Activated CD4-positive, CD25-positive, alpha-beta regulatory T cell treated with anti-CD3 and anti-CD28 coated beads, Interleukin-2, amount 50 U/mL, for 16 hours (primary cell): ENCODE measurements at places on chromosomes 5 and 9.
A peak's percentile ranks its signal among the peaks of the same experiment; 100 is the strongest.

DNA sequence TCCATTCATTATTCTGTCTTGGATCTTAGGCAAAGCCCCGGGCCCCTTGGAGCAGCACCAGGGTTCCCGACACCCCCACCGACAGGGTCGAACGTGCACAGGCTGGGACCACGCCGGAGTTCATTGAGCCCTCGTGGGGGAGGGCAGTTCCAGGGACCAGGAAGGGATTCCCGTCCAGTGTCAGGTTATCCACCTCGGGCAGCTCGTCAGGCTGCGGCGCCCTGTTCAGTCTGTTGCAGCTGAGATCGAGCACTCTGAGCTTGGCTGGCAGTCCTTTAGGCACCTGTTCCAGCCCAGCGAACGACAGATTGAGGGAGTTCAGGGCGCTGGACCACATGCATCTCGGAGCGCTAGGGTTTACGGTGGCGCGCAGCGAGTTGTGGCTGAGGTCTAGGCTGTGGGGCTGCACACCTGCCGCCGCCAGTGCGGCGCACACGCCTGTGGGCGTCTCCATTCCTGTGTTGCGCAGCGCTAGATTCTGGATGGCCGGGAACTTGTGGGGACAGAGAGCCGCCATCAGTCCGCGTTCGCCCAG is 1.1 kb downstream of the CD14 start:
- no peak for DNase-seq

DNA sequence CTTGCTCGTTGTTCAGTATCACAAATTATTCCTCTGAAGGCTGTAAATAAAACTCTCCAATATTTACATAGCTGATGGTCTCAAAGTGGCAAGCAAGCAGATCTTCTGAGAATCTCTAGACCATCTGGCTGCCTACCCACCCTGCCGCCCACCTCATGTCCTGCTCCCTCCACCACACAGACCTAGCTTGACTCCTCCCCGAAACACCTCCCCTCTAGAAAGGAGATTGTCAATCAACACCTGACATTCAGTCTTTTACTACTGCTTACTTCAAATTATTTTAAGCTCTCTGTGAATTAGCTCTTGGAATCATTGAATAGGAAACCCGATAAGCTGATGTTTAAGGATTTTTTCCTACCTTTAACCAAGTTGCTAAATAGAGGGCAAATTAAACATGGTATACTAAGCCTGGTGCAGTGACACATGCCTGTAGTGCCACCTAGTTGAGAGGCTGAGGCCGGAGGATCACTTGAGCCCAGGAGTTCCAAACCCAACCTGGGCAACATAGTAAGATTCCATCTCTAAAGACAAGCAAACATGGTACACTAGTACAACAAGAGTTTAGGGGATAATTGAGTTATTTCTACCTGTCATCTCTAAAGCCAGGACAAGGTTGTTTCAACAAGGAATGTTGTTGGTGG is 10.9 kb upstream of the SOWAHA start:
- no peak for DNase-seq

- DNase-seq: no peak
Measured at GRCh38 chr9:75161116-75161857, 73.0 kb downstream of the OSTF1 start.

- DNase-seq: peak; percentile 38
Measured at GRCh38 chr5:172833686-172834414, at the start of gene ERGIC1. Gene ERGIC1 (plus strand): TSS chr5:172834251. CDS start chr5:172834414, 163 bp downstream.

GRCh38 chr5:132487095-132487428 is 3.5 kb downstream of the IRF1 start:
- no peak for DNase-seq

- no peak for DNase-seq
Measured at GRCh38 chr9:27750566-27750965, 177.3 kb upstream of the C9orf72 start.

GRCh38 chr9:3028535-3028934 is 184.6 kb upstream of the PUM3 start:
- DNase-seq: no peak

GRCh38 chr9:133521122-133522072 is 3.4 kb downstream of the MYMK start:
- no peak for DNase-seq

- DNase-seq: no peak
Measured at GRCh38 chr9:91192381-91193086, 169.2 kb downstream of the AUH start.

- no peak for DNase-seq
Measured at GRCh38 chr5:141439411-141440141, 9.3 kb downstream of the PCDHGA12 start.

- DNase-seq: no peak
Measured at GRCh38 chr5:117947836-117948235, 1040.5 kb downstream of the DTWD2 start.

DNA sequence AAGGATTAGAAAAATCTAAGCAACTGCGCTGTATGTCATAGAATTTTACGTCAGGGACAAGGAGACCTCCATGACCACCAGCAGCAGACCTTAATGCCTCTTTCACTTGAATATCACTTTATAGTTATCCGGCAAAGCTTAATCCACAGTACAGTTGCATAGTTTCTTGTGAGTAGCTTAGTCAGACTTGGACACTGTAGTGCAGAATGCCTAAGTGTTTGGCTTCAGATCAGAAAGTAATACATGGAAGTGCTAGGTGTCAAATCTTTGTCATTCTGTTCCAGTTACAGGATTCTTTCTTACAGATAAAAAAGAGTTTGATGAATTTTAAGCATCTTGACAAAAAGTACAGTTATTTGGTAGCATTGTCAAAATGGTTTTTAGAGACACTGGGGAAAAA is 239.9 kb upstream of the PAPPA start:
- no peak for DNase-seq

DNA sequence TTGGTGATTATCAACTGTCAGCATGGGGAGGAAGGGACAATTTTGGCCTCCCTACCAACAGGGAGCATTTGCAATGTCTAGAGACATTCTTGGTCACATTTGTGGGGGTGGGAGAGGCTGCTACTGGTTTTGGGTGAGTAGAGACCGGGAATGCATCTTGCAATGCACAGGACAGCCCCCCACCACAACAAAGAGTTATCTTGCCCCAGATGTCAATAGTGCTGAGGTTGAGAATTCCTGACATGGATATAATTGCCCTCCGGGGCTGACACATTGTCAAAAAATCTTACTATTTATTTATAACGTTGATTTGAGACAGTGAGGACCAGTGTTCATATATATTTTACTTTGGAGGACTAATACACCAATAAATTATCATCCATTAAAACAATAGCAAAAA is 316.1 kb downstream of the PSAT1 start:
- DNase-seq: no peak

DNA sequence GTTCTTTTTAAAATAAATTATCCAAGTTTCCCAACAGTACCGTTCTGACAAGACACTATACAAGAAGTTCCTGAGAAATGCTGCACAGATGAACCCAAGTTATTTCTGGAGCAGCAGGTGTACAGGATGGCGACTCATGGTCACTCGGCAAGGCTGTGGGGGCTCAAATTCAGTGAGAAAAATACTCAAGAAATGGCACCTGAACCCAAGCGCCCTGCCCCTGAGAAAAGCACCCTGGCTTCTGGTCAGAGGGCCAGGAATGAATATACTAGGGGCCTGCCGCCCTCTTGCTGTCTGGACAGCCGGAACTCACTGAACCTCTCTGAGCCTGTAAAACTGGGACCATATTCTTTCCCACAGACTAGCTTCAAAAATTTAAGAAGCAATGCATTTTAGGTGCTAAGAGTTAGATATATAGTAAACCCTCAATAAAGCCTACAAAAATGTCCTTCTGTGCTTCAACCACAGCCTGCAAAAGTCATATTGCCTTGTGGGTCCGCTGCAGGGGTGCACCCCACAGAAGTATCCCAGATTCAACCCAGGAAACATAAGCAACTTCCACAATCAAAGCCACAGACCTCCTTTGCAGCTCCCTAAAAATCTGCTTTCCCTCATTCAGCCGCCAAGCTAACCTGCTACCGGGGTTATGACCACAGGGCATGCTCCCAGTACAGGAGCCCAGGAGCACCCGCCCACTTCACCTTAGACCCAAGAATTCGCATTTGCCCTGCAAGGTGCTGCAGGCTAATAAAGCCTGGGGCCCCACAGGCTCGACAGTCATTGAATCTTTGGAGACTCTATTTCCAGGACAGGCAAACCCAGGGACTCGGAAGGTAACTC is 1.4 kb downstream of the RAPGEF1 start:
- DNase-seq: no peak

DNA sequence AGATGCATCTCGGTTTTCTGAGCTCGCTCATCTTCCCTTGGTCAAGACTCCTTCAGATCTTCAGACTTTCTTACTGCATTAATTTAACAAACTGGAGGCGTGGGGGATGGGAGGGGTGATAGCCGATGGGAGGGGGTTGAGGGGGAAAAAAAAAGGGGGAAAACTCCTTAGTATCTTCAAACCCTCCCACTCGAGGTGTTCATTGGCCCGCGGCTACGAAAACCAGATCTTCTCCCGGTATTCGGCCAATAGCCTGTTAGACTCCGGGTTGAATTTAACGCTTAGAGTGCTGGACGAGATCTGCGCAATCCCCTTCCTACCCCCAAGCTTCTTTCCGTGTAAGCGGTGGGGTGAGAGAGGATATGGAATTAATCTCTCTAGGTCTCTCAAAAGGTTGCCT is 689 bp upstream of the GLRA1 start:
- no peak for DNase-seq

- DNase-seq: no peak
Measured at GRCh38 chr5:5492087-5492933, 69.8 kb downstream of the ICE1 start.

DNA sequence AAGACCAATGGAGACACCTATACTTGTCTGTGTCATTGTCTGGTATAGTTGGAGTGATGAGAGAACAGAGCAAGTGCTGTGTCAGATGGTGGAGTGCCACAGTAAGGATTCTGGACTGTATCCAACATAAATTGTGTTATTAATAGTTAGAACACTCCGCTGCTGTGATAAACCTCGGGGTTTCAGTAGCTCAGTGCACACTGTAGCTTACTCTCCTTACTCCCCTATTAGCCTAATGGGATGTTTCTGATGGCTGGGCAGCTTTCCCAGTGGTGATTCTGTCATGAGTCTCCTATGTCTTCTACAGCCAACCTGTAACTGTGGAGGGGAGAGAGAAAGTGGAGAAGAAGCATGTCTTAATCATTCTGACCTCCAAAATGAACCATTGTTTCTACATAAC is 127.6 kb upstream of the PTCH1 start:
- DNase-seq: no peak

- no peak for DNase-seq
Measured at GRCh38 chr5:88691945-88692868, 190.8 kb downstream of the MEF2C start.

DNA sequence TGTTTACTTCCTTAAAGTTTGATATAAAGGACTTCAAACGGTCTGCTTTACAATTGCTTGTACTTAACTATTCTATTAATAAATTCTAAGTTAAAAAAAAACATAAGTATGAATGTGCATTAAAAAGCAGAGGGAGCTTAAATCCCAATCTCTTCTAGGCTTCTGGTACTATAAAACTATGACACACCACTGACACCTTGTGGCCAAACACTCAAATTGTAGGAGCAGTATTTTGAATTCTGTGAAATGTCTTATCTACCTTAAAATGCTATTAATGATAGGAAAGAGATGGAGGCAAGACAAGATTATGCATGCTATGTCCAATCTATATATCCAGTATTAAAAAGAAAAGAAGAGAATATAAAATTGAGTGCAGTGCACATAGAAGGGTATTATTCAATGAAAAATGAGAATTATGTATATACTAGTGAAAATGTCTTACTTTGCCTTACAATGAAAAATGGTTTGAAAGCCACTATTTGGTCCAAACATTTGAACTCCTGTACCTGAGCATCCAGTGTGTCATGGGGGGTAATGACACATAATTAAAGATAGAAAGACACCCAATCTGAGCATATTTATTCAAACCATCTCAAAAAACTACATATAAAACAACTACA is 87.6 kb downstream of the ERP44 start:
- no peak for DNase-seq

GRCh38 chr5:126066836-126067235 is 356.4 kb upstream of the GRAMD2B start:
- no peak for DNase-seq

GRCh38 chr5:96903300-96903699 is 27.0 kb downstream of the ERAP2 start:
- no peak for DNase-seq

- no peak for DNase-seq
Measured at GRCh38 chr5:153515301-153515700, 24.8 kb downstream of the GRIA1 start.

GRCh38 chr5:94815313-94816039 is 197.0 kb downstream of the SLF1 start:
- no peak for DNase-seq

- no peak for DNase-seq
Measured at GRCh38 chr5:172875505-172876279, 41.6 kb downstream of the ERGIC1 start.

- no peak for DNase-seq
Measured at GRCh38 chr9:132242621-132243155, 80.8 kb downstream of the NTNG2 start.

- no peak for DNase-seq
Measured at GRCh38 chr9:134052491-134052890, 15.3 kb downstream of the BRD3 start.

GRCh38 chr5:132263548-132264261 is 6.2 kb downstream of the PDLIM4 start:
- no peak for DNase-seq

- DNase-seq: no peak
Measured at GRCh38 chr9:83535736-83536135, 2.5 kb downstream of the FRMD3 start.

DNA sequence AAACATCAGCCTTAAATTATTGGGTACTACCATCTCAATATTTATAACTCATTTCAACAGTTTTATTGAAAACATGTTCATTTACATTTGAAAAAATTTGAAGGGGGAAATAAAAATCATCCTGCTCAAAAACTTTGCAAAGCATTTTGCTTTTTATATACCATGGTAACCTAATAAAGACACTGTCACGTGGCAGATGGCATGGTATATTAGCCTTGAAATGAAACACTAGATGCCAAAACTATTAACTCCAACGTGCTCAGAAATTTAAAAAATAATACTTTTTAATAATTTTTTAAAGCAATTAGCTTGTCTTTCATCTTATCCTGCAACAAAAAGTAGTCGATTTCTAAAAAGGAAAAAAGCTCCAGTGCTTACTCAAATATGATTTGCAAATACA is 88.6 kb upstream of the NFIB start:
- DNase-seq: no peak

GRCh38 chr5:175387144-175387543 is 56.8 kb downstream of the DRD1 start:
- no peak for DNase-seq
